ENCODE measurements at places on chromosomes 2 and 18.

DNA sequence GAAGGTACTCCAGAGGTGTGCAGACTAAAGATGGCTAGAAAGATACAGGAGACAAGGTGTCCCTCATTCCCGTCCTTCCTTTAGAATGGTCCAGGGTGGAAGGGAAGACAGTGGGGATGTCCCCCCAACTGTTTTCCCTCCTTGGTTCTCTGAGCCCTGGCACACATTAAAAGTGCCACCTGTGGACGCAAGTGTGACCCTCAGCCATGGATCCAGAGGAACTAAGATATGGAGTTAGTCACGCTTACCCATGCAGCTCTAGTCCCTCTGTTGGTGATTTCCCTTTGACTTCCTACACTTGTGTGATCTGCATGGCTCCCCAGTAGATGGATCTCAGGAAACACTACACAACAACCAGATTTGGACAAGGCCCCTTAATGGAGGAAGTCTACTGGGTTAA, 113.1 kb upstream of the SRD5A2 start:
- no peak for DNase-seq

DNA sequence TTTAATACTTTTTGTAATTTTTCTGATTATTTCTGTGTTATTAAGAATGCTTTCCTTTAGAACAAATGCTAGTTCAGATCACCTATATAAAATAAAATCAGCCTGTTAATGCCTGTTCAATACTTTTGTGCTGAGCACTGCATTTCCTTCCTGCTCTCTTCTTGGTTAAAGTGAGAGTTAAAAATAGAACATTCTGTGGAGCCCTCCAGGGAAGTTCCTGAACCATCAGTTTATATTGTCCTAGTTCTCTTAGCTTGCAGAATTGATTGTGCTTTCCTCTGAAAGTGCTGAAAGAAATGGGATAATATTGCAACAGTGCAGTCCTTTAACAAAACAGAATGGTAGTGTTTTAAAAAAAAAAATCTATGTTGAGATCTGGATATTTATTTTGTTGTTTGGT, 74.6 kb upstream of the UBXN4 start:
- DNase-seq: no peak

GRCh38 chr2:190840569-190841172, 40.0 kb upstream of the GLS start:
- DNase-seq: no peak

- DNase-seq: no peak
These were observed 60.4 kb downstream of the DLGAP1 start for GRCh38 chr18:4394700-4395099.

DNA sequence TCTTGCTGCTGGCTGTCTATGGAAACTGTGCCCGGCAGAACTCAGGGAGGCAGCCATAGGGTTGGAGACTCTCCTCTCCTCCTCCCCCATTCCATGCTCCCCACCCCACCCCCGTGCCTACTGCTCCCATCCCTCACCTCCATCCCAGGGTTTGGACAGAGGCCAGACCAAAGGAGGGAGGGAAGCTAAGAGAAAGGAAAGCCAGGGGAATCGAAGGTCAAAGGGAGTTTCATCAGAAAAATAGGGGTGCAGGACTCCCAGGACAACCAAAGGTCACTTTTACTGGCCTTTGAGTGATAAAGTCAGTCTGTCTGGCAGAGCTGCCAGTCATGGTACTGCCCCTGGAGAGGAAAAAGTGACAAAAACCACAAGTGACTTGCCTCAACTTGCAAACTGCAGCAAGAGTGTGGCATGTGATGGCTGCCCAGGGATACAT, 187.3 kb upstream of the CTAGE1 start:
- DNase-seq: no peak

GRCh38 chr2:12857891-12858290, 141.2 kb downstream of the TRIB2 start:
- DNase-seq: no peak

GRCh38 chr18:75238786-75239185, 28.2 kb downstream of the TSHZ1 start:
- no peak for DNase-seq

DNA sequence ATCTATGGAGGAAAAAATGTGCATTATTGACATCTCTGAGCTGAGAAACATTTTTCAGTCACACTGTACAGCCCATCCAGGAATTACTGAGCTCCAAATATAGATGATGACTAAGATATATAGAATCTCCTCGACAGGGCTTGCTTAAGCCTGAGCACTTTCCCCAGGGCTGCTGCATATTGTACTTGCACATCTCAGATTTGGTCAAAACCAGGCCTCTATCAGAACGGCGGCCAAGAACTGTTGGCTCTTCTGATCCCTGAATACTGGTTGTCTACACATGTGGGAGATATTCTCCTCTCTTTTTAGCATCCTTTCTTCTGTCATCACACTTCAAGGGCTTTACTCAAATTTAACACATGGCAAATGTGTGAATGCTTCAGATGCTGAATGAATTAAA, 201.5 kb upstream of the SLC35G4 start:
- no peak for DNase-seq

DNA sequence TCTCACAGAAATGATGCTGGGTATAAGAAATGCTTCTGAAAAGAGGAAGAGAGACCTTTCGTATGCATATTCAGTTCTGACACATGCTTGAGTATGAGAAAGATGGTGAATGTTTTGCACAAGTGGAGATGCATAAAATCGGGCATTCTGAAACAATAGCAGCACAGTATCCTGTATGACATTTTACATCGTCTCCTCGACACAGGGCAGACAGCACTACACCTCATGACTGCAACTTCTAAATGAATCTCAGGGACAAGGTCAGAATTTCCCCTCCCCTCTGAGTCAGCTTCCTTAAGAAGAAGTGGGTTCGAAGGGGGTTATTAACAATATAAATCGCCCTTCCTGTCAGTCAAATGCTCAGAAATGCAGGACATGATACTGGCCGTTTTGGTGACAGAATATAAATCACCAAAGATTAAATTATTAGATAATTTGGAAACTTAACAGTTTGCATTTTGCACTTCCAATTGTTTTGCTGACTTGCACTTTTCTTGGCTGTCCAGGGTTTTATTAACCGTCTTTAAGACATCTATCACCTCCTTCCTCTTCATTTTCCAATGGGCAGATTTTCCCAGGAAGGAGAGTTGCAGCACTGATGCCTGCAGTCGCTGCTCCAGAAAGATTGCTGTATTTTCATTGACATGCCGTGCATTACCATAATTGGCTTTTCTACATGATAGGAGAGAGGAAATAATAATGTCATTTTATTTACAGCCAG, 57.2 kb downstream of the TSHZ1 start:
- DNase-seq: no peak

- DNase-seq: no peak
These were observed 68.8 kb downstream of the ACAA2 start for GRCh38 chr18:49744376-49745008.

GRCh38 chr2:151668737-151669136, 65.5 kb downstream of the NEB start:
- DNase-seq: no peak

DNA sequence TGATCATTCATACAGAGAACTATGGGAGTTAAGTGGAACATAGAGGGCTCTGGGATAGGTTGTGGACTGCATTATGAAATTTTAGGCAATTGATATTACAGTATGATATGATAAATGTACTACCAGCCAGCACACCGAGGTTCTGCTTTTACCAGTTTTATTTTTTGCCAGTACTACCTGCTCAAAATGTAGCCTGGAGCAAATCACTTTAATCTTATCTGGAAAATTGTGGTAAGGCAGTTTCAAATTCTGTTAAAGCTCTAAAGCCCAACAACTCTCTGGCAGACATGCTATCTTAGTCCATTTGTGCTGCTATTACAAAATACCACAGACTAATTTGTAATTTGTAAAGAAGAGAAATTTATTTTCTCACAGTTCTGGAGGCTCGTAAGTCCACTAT, 474.9 kb upstream of the CWC22 start:
- DNase-seq: no peak

GRCh38 chr2:165513479-165513878, 44.0 kb downstream of the CSRNP3 start:
- DNase-seq: no peak

DNA sequence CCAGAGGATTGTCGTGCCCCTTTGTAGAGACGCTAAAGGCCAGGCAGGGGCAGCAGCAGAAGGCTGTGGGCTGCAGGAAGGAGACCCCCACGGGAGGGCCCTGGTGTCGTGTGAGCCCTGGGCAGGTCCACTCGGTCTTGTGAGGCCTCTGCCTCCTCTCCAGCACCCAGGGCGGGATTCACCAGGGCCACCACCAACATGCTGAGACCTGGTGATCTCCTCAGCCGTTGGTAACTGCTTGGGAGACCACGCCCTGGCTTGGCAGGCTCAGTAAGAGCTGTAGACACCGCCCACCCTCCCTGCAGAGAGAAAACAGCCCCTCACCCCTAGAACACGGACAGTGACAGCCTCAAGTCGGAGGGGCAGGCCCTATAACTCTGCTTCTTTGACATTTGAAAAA, 21.1 kb downstream of the MBP start:
- DNase-seq: no peak

- no peak for DNase-seq
These were observed 1.8 kb upstream of the RAB31 start for GRCh38 chr18:9706081-9706935.

- no peak for DNase-seq
These were observed 4.9 kb downstream of the DLGAP1 start for GRCh38 chr18:4450065-4450658.

- no peak for DNase-seq
These were observed 209.8 kb downstream of the CELF4 start for GRCh38 chr18:37355772-37356171.

Measured in stimulated activated CD4-positive, alpha-beta T cell treated with anti-CD3 and anti-CD28 coated beads, Interleukin-4, amount 100 ng/mL, for 48 hours (primary cell).